ENCODE measurements at places on chromosomes 7 and 10. TPM values are rescaled to one million over a fixed set of nuclear protein-coding genes. Genes with fewer than 3 reads are reported as not detected.

Gene TMEM236
- under 0.01 TPM for total RNA-seq

Gene PIP
- not detected for total RNA-seq

Gene PLEKHA1
- total RNA-seq, result 30.2 TPM

Gene ODAD2
- not detected for total RNA-seq

Gene ZMIZ1
- 26.2 TPM for total RNA-seq

Gene MACC1
- under 0.01 TPM for total RNA-seq

Gene PLCE1
- 6.0 TPM for total RNA-seq

Gene PAOX
- total RNA-seq, result 4.8 TPM

Gene SND1
- total RNA-seq, result 198 TPM

Gene NPC1L1
- not detected for total RNA-seq

Gene FXYD4
- not detected for total RNA-seq

Gene CCDC172
- total RNA-seq, result not detected

Gene SMKR1
- total RNA-seq, result not detected

Gene GTF2I
- 69.3 TPM for total RNA-seq

Gene TUBB8
- not detected for total RNA-seq

Gene SLC13A1
- total RNA-seq, result not detected

Gene SLC39A12
- total RNA-seq, result not detected

Gene INHBA
- 12.3 TPM for total RNA-seq

Gene NACAD
- total RNA-seq, result 1.6 TPM

Gene UCN3
- not detected for total RNA-seq

Gene WNT8B
- total RNA-seq, result not detected

Gene UCMA
- total RNA-seq, result not detected

Gene PON1
- total RNA-seq, result not detected

Gene KIF20B
- total RNA-seq, result 2.5 TPM

Gene EPHB6
- total RNA-seq, result 32.3 TPM

Gene SPAM1
- total RNA-seq, result not detected

Gene EPHA1
- not detected for total RNA-seq

Gene SFMBT2
- 1.3 TPM for total RNA-seq

Gene HMX2
- total RNA-seq, result not detected

Data from pericardium fibroblast (primary cell).